ENCODE measurements at places on chromosomes 13 and 19.

GRCh38 chr13:23007426-23007825, 173.4 kb upstream of the SGCG start:
- peak; percentile 32 for DNase-seq

GRCh38 chr19:8257052-8257443, 47.9 kb downstream of the CERS4 start:
- DNase-seq = no peak

DNA sequence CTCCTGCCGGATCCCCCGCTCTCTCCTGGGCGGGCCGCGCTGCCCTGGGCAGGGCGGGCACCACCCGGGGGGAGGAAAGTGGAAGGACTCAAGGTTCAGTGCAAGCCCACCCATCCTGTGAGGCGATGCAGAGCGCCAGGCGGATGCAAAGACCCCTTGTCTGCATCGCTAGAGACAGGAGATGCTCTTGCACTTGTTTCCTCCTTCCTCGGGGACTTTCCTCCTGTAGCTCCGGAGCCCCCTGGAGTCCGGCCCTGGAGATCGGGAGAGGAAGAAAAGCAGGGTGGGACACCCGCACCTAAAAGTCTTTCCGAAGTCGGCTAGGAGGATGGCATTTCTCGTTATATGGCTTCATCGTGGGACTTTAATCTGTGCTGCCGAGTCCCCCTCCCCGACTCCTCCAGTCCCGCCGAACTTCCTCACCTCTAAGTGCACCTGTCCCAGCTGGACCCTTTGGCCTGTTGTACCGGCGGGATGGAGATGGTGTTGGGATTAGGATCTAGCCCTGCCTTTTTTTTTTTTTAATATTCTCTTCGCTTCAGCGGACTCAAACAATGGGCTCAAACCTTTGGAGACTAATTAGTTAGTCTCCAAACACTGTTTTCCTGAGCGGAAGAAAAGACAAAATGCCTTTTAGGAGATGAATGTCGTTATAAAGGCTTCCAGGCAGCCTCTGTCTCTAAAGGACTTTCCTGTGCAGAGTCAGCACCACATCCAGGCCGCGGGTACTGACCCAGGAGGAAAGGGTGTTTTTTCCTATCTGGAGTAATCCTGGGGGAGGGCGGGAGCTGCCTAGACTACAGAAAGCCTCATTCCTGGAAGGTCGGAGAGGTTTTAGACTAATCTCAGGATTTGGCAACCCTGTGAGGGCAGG, 725 bp downstream of the FAM124A start:
- DNase-seq = peak; percentile 56

GRCh38 chr13:37490176-37490779, 108.3 kb downstream of the POSTN start:
- no peak for DNase-seq

- DNase-seq = no peak
Observed at GRCh38 chr13:39401756-39402155, 201.2 kb downstream of the LHFPL6 start.

DNA sequence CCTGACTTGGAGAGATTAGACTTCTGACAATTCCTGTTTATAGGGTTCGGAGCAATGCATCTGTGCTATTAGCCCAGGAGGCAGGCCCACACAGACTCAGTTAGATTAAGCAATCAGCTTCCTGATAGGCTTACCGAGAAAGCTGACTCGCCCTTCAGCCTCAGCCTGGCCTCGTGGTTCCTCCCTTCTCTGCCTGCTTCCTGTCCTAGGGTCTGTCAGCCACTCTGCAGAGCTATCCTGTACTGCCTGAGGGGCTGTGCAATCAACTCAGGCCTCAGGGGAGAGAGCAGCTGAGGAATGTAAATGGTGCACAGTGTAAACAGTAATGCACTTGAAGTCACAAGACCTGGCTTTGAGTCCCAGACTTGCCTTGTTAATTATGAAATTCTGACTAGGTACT, 30.7 kb downstream of the HTR2A start:
- no peak for DNase-seq

DNA sequence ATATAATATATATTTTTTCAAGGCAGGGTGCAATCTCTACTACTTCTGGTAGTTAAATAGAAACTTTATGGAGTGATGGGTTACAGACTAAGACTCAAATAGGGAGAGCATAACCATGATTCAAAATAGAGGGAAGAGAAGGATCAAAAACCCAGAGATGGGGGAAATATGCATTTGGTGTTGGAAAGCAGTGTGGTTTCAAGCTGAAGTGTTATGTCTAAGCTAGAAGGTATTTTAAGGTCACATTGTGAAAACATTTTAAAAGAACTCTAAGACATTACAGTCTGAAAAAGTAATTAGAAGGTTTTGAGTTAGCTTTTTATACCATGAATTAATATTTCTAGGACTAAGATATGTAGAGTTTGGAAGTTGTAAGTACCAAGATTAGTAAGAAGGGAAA, 2741.4 kb downstream of the PCDH9 start:
- no peak for DNase-seq

- DNase-seq = no peak
Observed at GRCh38 chr19:57276430-57276829, 3.9 kb upstream of the ZNF460 start.

DNA sequence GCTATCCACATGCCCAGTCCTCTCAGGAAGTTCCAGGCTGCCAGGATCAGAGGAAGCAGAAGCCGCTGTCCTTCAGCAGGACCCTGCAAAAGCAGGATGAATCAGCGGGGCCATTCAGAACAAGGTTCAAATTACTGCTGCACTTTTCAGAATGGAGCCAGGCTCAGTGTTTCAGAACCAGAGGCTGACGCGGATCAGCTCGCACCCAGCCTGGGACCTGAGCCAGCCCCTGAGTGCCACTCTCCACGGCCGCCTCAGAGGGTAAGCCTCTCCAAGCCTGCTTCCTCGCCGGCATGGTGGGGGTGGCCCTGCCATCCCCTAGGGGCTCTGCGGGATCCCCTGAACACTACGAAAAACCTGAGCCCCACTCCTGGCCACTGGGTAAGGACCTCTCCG, 24.7 kb downstream of the RASA3 start:
- DNase-seq = no peak

GRCh38 chr13:43434191-43434590, 352.6 kb downstream of the ENOX1 start:
- DNase-seq = no peak

GRCh38 chr13:28047757-28048388, 52.5 kb downstream of the FLT3 start:
- no peak for DNase-seq

- DNase-seq = peak; percentile 61
Observed at GRCh38 chr19:18029617-18030338, 21.8 kb downstream of the ARRDC2 start.

GRCh38 chr19:28397306-28397705, 815.6 kb downstream of the UQCRFS1 start:
- peak; percentile 20 for DNase-seq

GRCh38 chr13:47671776-47672175, 329.3 kb downstream of the SUCLA2 start:
- DNase-seq = no peak

GRCh38 chr13:43776501-43777079, 10.2 kb downstream of the ENOX1 start:
- no peak for DNase-seq

DNA sequence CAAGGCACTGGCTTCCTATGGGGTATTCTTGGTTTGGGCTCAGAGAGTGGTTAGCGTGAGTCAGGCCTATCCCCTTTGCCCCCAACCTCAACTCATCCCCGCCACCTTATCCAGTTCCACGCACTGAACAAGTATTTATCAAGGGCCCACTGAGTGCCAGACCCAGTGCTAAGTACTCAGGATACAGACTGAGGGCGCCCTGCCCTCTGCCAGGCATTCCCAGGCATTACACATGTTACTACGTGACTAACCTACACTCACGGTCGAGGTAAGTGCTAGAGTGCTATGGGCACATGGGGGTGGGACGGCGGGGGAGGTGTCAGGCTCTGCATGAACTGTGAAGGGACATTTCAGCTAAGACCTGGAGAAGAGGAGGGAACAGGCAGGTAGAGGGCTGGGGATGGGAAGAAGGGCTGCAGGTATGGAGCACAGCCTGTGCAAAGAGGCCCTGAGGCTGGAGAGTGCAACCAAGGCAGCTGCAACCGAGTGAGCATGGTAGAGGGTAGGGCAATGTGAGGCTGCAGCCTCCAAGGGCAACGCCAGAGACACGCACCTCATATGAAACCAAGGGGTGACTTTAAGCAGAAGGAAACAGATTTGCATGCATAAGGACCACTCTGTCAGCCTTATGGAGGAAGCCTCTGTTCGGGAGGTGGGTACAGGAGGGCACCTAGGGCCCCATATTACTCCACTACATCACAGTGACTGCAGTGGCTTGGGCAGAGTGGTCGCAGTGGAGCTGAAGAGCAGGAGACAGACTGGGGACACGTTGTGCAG, 22.5 kb downstream of the DHRS12 start:
- DNase-seq = peak; percentile 51

DNA sequence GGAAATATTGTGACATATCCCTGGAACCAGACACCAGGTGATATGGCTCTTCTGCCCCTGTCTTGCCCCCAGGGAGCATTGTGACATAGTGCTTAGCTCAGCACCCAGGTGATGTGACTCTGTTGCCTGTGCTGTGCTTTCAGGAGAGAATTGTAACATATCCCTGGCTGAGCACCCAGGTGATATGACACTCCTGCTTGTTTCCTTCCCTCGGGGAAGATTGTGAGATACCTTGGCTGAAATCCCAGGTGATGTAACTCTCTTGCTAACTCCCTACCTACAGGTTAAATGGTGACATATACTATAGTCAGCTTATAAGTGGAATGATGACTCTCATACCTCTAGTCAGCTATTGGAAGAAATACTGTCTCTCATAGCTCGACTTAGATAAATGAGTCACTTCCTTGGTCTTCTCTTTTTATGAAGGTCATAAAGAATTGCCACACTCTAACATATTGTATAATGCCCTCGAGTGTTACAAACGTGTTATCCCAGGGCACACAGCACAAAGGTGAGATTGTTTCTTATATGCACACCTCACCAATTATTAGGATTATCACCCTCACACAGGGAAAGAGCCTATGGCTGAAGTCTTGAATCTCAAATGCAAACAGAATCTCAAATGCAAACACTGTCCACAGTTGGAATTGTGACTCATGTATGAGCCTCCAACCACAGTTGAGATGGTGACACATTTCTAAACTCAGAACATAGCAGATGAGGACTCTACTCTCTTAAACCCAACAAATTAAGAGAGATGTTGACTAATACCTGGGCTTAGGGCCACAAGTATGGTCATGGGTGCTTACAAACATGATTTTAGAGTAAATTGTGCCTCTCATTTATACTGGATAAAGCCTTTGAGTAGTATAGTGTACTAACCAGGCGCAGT, 32.7 kb upstream of the ZNF254 start:
- peak; percentile 40 for DNase-seq

GRCh38 chr13:112928020-112928971, 40.7 kb upstream of the MCF2L start:
- DNase-seq = peak; percentile 71

DNA sequence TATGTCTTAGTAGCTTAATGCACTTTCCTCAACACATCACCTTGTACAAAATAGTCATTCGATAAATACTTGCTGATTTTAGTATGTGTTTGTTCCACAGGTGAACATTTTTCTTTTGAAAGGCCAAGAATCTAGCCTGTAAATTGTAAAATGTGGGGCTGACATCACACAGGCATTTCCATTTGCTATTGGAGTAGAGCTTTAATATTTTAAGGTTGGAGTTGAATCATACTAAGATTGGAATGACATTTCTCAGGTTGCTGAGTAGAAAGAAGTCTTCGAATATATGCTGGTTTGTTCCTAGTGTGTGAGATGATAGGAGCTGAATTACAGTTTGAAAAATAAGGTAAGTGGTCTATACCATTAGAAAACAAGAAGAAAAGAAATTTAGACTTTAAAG, 112.3 kb upstream of the FRY start:
- no peak for DNase-seq

GRCh38 chr19:34288381-34288780, 34.0 kb downstream of the GARRE1 start:
- DNase-seq = no peak

DNA sequence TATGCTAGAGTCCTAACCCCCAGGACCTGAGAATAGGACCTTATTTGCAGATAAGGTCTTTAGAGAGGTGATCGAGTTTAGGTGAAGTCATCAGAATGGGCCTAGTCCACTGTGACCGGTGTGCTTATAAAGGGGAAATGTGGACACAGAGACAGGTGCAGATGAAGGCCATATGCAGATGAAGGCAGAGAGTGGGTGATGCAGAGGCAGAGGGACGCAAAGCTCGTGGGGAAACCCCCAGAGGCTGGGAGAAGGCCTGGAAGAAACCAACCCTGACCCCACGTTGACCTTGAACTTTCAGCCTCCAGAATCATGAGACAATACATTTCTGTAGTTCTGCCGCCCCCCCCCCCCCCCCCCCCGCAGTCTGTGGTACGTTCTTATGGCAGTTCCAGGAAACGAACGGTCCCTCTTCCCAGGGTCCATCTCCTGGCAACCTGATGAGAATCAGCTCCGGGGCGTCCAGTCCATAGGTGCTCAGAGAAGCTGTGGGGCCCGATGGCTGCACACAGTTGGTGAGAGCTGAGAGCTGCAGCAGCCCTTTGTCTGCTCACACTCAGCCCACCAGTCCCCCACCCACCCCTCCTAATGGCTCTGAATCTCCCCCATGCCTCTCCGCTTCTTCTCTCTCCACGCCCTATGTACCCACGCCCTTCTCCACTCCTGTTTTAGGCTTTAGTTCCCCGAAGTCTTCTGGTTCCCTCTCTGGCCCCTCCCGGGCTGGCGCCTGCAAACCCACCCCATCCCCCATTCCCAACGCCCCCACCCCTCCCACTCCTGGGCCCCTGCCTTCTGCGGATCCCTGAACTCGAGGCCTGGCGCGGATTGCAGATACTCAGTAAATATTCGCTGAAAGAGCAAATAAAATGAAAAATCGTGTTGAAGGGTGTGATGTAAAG, 218.3 kb upstream of the MAB21L1 start:
- DNase-seq = no peak

GRCh38 chr13:58329746-58330145, 698.2 kb downstream of the PCDH17 start:
- no peak for DNase-seq

GRCh38 chr19:2714531-2715269, 6.5 kb downstream of the DIRAS1 start:
- DNase-seq = peak; percentile 1

- peak; percentile 58 for DNase-seq
Observed at GRCh38 chr19:48750771-48751504, 1.5 kb downstream of the FUT1 start.

DNA sequence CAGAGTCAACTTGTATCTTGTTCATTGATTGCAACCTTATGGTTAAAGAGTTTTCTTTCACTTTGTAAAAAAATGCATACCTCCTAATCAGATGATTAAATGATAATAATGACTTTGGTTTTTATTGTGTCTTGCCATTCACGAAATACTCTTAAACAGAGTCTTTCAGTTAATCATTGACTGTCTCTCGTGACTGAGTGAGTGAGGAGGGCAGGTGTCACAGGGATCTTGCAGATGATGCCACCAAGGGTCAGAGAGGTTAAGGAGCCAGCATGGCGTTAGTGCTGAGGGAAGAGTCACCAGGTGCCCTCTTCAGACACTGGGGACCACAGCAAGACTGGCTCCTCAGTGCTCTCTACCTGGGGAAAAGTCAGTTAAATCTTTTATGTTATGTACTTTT, 8.0 kb downstream of the GPATCH1 start:
- DNase-seq = no peak

GRCh38 chr13:63436325-63436668, 2020.6 kb upstream of the PCDH20 start:
- DNase-seq = no peak

GRCh38 chr13:26964278-26965250, 204.0 kb upstream of the GPR12 start:
- no peak for DNase-seq

- DNase-seq = no peak
Observed at GRCh38 chr13:107438251-107438650, 777.1 kb downstream of the LIG4 start.

GRCh38 chr19:46082728-46083050, 41.8 kb downstream of the IGFL3 start:
- no peak for DNase-seq

GRCh38 chr13:99275093-99275469, 16.9 kb upstream of the GPR18 start:
- no peak for DNase-seq

Measured in stomach (tissue), 19 donors.